Stimulated activated CD4-positive, alpha-beta T cell treated with anti-CD3 and anti-CD28 coated beads, Interleukin-12 subunit alpha, Interleukin-12 subunit beta, amount 100 ng/mL, for 4 hours (primary cell): ENCODE measurements at places on chromosomes 5 and 9.
A peak's percentile ranks its signal among the peaks of the same experiment; 100 is the strongest.

DNA sequence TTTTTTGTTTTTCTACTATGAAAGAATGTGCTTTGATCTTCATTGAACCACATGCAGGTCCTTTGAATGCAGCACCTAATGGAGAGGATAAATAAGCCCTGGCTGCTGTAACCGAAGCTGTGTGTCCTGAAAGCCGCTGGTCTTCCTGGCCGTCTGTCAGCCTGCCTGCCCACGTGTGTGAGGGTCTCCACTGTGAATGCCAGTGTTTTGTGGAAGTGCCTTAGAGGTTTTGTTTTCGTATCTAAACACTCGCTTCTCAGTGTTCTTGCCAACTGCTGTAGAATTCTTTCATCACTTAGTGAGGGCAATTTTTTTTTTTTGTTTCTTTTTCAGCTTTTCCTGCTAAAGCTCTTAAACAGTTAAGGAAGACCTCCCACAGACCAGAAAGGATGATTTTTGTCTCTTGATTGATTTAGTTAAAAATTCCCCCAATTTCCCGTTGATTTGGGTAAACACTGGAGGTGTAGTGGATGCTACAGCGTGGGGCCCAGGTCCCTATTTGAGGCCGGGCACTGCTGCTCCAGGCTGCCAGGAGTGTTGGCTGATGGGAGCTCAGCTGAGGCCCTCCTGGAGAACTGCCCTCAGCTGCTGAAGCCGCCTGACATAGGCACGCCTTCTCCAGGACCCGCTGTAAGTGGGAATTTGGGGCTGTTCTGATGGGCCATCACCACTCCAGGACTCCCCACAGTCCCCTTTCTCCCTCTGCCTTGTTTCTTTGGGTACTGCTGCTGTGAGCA is 29.2 kb upstream of the PTCH1 start:
- DNase-seq: no peak

GRCh38 chr5:33474931-33475499 is 34.2 kb downstream of the TARS1 start:
- no peak for DNase-seq

DNA sequence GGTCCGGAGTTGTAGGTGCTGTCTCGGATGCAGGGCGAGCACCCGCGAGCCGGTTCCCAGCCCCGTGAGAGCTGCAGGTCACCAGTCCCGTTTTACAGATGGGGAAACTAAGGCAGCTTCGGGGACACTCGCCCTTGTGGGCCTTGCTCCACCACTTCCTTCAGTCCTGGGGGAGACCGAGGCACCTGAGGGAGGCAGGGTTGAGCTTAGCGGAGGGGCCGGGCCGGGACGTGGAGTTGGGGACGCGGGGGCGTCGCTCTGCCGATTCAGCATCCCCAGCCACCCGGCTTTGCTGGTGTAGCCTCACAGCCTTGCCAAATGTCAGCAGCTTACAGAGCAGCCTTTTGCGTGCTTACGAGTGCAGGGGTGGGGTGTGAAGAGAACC is 530 bp downstream of the BBLN start:
- peak; percentile 57 for DNase-seq

- DNase-seq: no peak
Measured at GRCh38 chr5:175797521-175798038, 73.8 kb upstream of the CPLX2 start.

DNA sequence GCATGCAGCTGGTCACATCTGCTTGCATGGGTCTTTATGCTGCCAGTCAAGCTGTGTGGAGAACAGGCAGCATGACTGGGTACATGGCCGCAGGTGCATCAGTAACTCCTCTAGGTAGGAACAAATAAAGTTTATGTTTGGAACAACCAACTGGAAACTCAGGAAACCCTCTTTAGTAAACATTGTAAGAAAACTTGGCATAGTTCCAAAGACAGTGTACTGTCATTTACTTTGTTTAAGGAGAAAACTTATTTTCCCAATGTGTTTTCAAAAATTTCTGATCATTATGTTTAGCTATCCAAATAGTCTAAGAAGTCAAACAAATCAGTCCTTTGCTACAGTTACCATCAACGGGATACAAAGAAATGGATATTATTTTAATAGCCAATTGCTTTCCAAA is 386.0 kb downstream of the CHSY3 start:
- DNase-seq: no peak

DNA sequence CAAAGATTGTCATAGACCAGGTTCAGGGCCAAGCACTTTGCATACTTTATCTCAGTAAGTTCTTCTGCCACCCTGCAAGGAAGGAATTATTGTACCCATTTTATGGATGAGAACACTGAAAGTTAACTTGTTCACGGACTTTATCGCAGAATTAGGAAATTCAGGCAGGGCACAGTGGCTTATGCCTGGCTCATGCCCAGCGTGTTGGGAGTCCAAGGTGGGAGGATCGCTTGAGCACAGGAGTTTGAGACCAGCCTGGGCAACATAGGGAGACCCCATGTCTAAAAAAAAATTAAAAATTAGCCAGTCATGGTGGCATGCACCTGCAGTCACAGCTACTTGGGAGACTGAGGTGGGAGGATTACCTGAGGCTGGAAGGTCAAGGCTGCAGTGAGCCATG is 72.4 kb downstream of the MFAP3 start:
- no peak for DNase-seq

DNA sequence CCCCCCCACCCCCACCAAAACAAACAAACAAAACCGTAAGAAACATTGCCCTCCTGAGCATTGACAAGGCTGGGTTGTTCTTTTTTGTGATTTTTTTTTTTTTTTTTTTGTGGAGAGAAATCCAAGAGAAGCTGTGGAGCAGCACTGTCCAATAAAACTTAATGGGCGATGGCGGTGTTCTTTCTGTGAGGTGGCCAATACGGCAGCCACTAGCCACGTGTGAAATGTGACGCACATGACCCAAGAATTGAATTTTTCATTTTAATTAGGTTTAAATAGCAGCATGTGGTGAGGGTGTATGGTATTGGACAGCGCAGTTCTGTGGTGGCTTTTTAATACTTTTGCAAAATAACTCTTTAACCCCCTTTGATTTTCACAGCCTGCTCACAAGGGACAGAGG is 251.1 kb downstream of the PDZD2 start:
- DNase-seq: no peak

GRCh38 chr5:82721087-82721410 is 356.1 kb downstream of the TMEM167A start:
- no peak for DNase-seq

DNA sequence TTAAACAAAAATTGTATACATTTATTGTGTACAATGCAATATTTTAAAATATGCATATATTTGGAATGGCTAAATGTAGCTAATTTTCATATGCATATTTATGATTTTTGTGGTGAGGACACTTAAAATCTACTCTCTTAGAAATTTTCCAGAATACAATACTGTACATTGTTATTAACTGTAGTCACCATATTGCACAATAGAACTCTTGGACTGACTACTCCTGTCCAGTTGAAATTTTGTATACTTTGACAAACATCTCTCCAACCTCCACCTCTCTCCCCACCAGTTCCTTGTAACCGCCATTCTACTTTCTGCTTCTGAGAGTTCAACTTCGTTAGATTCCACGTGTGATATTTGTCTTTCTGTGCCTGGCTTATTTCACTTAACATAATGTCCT is 49.2 kb upstream of the TAF11L2 start:
- no peak for DNase-seq

DNA sequence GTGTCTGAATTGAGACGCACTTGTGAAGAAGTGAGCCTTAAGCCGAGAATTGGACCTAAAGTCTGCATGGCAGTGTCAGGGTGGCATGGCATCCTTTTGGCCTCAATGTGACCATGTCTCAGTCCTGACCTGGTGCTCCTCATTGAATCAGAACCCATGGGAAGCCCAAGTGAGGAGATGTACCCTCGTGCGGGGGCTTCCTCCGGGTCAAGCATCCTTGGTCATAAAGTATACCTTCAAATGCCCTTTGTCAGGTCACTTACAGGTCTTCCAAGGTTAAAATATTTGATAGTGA is 202.2 kb downstream of the GADD45G start:
- no peak for DNase-seq

DNA sequence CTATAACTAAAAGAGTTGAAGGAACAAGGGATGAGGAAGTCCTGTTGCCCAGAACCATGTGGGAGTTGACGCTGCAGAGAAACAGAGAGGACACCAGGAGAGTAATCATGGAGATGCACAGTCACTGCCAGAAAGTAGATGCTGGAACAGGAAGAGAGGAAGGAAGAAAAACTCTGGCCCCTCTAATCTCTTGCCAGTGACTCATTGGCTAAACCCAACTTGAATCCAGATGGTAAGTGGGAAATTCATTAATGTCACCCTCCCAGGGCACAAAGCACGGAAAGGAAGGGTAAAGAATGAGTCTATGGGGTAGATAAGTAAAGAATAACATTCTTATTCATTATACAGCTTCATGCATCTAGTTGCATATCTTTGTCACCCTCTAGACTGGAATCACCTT is 631.9 kb downstream of the PRELID2 start:
- DNase-seq: no peak

GRCh38 chr5:2783223-2783622 is 31.7 kb upstream of the IRX2 start:
- no peak for DNase-seq

GRCh38 chr5:116614603-116614920 is 39.9 kb upstream of the SEMA6A start:
- no peak for DNase-seq

DNA sequence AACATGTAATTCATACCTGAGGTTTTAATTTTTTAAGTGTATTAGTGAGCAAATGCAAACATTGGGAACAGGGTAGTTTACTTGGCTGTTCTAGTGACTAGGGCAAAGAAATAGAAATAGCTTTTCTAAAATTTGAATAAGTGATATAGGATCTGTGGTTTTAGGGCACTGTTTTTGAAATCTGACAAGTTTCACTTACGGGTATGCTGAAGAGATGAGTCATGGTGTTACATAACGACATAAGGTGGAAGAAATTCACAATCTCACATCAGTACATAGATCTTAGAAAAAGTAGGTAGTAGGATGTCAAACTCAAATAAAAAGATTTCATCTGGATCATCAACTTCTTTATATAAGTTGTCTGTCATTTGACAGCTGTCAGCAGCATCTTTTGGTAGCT is 772.3 kb downstream of the MAT2B start:
- no peak for DNase-seq

DNA sequence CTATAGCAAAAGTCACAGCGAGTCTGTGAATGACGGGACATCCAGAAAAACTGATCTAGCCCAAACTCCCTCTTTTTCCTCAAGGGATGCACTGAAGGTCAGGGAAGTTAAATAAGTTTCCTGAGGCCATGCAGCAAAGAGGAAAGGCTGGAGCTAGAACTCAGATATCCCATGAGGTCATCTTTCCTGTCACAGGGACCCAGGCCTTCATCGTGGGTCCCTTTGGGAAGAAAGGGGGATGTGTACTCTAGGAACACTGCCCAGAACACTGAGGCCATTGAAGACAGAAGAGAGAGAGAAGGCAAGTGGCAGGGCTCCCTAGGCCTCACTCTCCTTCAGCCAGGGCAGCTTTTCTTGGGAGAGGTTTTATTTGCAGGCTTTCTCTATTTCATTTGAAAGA is 182.0 kb downstream of the EBF1 start:
- no peak for DNase-seq

- no peak for DNase-seq
Measured at GRCh38 chr5:143284521-143284920, 119.0 kb downstream of the NR3C1 start.
